ENCODE measurements at places on chromosomes 1 and 21.

DNA sequence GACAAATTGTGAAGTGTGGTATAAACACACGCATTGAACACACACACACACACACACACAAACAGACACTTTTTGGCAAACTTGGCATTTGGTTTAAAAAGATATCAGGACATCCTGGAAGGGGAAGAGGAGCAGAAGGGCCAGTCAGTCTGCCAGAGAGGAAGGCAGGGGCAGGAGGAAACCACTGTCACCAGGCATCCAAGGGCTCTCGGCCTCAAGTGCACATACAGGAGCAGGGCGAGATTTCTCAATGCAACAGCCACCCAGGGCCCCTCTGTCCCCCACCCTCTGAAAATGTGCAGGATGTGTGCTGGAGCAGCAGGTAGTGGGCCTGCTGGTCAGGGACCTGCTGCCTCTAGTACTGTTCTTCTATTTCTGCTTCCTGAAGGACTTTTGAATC, 71.2 kb downstream of the ABCA4 start:
- H3K36me3 ChIP-seq = no peaks in the 10 kb centered on the region
- H3K4me3 ChIP-seq = no peak overlapping the region
- no peak overlapping the region for H3K27ac ChIP-seq
- no peak for DNase-seq
- peaks cover 57% of the 10 kb centered on the region for H3K27me3 ChIP-seq

DNA sequence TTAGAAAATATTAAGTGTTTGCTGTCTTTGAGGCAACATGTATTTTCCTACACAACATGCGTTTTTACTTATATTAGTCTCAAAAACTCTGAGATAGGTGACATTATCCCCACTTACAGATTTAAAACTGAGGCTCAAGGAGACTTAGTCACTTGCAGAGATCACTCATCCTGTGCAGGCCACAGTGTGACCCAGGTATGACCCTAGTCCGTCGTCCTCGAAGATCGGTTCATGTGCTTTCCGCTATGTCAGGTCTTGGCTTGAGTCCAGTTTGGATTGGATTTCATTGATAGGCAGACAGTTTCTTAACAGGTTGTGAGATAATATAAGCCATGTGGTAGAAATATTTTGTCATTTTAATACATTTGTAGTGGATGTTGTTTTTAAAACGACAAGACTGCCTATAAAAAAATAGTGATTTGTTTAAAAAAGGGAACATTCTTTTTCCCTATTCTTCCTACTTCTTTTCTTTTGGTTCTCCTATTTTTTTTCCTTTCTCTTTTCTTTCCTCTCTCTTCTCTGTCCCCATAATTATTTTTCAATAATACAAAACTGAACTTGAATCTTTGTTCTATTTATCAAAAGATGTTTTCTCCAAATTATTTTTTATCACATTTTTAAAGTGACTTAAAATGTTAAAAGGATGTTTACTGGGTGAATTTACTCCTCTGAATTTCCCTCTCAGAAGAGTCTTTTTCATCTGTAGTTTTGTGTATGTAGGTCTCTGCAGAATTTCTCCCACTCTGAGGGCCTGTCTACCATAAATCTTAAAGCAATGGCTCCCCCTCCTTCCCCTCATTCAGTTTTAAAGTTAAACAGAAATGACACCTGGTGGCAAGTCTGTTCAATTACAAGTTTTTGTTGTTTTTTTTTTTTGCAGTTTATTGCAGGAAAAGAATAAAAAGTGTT, 81.8 kb downstream of the PHTF1 start:
- no peaks in the 10 kb centered on the region for H3K27me3 ChIP-seq
- H3K4me3 ChIP-seq = no peak overlapping the region
- H3K4me1 ChIP-seq = peaks cover 11% of the 10 kb centered on the region
- no peaks in the 10 kb centered on the region for H3K36me3 ChIP-seq
- peak overlapping the region; percentile 19 for H3K27ac ChIP-seq

DNA sequence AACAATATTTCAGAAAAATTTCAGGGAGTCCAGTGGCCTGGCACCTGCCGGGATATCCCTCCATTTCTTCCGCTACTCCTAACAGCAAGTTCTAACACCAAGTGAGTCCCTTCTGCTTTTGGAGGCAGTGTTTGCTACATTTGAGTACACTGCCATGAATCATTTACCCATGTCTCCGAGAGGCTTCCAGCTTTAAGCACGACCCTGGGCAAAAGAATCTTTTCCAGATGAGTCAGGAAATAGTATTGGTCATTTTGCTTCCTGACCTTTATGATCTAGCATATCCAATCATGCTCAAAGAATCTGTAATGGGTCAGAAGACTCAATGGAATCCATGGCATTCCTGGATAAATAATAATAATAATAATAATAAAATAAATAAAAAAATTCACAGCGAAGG, 60.7 kb upstream of the FMN2 start:
- H3K4me3 ChIP-seq = no peak overlapping the region
- H3K4me1 ChIP-seq = no peaks in the 10 kb centered on the region
- DNase-seq = no peak
- peaks cover 37% of the 10 kb centered on the region for H3K27me3 ChIP-seq

GRCh38 chr1:154843636-154844296, 26.3 kb downstream of the KCNN3 start:
- H3K4me1 ChIP-seq = peaks cover 3% of the 10 kb centered on the region
- DNase-seq = no peak
- no peaks in the 10 kb centered on the region for H3K36me3 ChIP-seq
- H3K27me3 ChIP-seq = peaks cover 20% of the 10 kb centered on the region

DNA sequence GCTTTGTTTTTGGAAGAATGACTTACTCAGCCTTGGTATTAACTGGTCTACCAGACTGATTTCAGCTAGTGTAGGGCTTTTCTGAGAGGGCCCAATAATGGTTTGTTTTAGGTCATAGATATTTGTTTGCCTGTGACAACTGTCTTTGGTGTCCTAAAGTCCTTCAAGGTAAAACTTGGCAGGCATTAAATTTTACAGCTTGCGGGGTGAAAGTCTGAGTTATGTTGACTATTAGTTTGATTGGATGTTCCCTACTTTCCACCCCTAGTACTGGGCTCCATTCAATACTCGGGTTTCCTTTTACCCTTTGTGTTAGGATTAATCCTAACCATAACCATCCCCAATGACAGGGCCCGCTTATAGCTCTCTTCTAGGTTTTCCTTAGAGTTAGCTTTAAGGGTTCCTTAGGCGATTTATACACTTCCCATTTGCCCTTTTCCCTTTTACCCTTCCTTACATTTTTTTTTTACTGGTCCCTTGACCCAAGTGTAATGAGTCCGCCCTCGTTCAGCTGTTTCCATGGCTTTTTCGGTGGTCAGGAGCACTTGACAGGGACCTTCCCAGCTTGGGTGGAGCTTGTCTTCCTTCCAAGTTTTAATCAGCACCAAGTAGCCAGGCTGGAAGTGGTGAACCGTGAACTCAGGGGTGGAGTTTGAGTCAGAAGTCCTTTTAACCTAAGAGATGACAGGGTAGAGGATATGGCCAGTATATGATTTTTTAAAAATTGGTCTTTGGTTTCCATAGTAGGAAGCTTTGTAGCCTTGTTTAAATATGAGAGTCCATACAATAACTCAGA, 28.5 kb upstream of the LCE5A start:
- peaks cover 8% of the 10 kb centered on the region for H3K4me1 ChIP-seq
- H3K27me3 ChIP-seq = no peaks in the 10 kb centered on the region
- no peak overlapping the region for H3K4me3 ChIP-seq
- peaks cover 4% of the 10 kb centered on the region for H3K36me3 ChIP-seq
- DNase-seq = no peak

DNA sequence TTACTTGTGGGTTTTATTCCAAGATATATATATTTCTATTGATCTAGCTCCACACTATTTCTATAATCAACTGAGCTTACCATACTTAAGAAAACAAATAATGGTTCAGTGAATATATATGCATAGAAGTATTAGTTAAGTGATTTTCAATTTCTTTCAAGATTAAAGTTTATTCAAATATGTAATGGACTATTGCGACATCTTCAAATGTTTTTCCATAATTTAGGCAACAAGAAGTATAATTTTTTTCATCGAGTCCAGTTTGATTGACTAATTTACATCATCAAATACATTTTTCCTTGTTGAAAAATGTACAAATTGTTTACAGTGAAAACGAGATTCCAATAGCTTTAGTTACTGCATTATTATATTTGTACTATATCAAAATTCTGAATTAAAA, 528.6 kb downstream of the PTPRC start:
- DNase-seq = no peak
- H3K27ac ChIP-seq = no peak overlapping the region
- no peak overlapping the region for H3K4me3 ChIP-seq
- H3K4me1 ChIP-seq = peaks cover 40% of the 10 kb centered on the region
- no peaks in the 10 kb centered on the region for H3K27me3 ChIP-seq
